MCF 10A (cell line): ENCODE measurements at places on chromosomes 3 and 15.

DNA sequence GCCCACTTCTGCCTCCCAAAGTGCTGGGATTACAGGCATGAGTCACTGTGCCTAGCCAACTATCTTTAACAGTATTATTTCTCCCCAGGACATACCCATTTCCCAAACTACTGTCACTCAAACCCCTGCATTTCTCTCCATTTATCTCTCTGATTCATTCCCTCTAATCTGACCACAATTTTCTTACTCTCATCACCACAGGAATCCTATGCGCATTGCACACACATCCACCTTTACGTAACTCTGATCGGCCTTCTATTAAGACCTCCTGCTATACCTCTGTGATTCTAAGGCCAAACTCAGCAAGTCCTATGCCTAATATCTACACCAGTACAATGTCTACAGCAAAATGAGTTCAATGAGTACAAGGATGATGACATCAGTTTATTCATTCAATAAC is 235.0 kb downstream of the ULK4 start:
- H3K4me3 ChIP-seq = no peak overlapping the region
- H3K36me3 ChIP-seq = no peaks in the 10 kb centered on the region
- H3K27ac ChIP-seq = no peak overlapping the region
- no peaks in the 10 kb centered on the region for H3K4me1 ChIP-seq

- no peak overlapping the region for H3K27ac ChIP-seq
- H3K27me3 ChIP-seq = no peaks in the 10 kb centered on the region
- no peaks in the 10 kb centered on the region for H3K4me1 ChIP-seq
- peak; percentile 39 for DNase-seq
These were observed 94.8 kb downstream of the GBE1 start for GRCh38 chr3:81666502-81667121.

- H3K4me1 ChIP-seq = no peaks in the 10 kb centered on the region
- no peak overlapping the region for H3K4me3 ChIP-seq
- peak; percentile 20 for DNase-seq
- H3K27me3 ChIP-seq = no peaks in the 10 kb centered on the region
- peak overlapping the region; percentile 50 for H3K27ac ChIP-seq
- H3K36me3 ChIP-seq = peaks cover 25% of the 10 kb centered on the region
These were observed 140.7 kb downstream of the VPS8 start for GRCh38 chr3:184952671-184953070.

DNA sequence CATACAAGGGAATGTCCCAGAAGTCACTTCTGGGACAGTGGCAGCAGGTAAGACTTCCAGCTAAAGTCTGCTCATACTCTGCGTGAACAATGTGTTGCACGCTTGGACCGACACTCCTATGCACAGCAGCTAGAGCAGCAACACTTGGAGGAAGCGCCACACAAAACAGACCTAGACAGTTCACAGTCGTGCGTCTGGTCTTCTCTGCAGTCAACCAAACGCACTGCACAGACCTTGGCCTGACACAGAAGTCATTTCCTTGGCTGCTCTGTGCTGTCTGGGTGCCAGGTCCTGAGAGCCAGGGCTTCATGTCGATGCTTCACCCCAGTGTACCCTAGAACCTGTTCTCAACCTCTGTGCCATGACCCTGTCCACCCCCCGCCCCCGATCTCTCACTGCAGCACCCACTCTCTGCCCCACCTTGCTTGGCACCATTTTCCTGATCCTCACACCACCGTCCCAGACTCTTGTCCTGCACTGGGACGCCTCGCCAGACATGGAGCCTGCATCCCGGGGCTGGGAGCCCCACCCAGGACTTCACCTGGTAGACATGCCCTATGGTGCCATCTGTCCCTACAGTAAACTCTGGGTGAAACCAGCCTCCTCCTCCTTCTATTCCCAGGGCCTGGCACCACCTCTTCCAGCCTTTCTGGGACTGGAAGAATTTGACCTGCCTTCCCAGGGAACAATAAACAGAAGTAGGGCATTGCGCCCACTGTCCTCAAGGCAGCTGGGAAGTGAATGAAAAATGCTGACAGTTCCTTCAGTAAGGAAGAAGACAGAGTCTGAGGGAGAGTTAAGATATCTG is 3.1 kb downstream of the ATP10A start:
- no peaks in the 10 kb centered on the region for H3K36me3 ChIP-seq
- no peak overlapping the region for H3K4me3 ChIP-seq
- no peak for DNase-seq
- H3K27ac ChIP-seq = no peak overlapping the region
- no peaks in the 10 kb centered on the region for H3K27me3 ChIP-seq
- H3K4me1 ChIP-seq = no peaks in the 10 kb centered on the region

- H3K27ac ChIP-seq = peak overlapping the region; percentile 82
- peaks cover 49% of the 10 kb centered on the region for H3K4me1 ChIP-seq
- peak overlapping the region; percentile 84 for H3K4me3 ChIP-seq
- peak; percentile 27 for DNase-seq
- peaks cover 17% of the 10 kb centered on the region for H3K36me3 ChIP-seq
These were observed 828 bp downstream of the THOC7 start for GRCh38 chr3:63862804-63863149.

DNA sequence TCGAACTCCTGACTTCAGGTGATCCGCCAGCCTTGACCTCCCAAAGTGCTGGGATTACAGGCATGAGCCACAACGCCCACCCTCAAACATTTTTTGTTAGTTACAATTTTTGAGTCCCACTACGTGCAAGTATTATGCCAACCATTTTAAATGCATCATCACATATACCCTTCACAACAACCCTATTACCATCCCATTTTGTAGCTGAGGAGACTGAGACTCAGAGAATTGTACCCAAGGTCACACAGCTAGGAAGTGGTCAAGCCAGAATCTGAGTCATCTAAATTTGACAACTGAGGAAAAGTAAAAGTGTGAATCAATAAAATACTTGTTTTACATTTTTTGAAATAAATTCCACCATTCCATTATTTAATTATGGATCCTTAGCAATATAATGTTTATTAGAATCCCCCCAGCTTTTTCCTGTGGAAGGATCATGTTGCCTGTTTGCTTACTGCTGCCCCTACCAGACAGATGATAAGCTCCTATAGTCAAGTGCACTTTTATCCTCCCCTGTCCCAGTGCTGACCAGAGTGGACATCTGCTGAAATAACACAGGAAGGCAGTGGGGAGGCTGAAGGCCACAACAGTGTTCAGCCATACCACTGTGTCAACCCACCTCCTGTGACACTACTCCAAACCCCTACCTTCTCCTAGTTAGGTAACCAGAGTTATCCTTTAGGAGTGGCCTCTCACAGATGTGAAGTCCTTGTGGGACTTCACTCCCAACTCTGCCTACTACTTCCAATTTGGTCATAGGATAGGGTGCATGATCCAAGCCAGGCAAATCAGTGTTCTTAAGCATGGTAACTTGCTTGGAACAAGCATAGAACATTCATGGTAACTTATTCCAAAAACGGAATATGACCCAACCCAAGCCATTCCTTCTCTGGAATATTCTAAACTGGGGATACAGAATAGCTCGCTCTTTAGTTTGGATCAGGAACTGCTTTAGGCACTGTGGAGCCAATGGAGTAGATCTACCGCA is 28.1 kb downstream of the PRKAR2A start:
- no peaks in the 10 kb centered on the region for H3K27me3 ChIP-seq
- no peak overlapping the region for H3K4me3 ChIP-seq
- no peak overlapping the region for H3K27ac ChIP-seq
- H3K4me1 ChIP-seq = no peaks in the 10 kb centered on the region
- DNase-seq = no peak

DNA sequence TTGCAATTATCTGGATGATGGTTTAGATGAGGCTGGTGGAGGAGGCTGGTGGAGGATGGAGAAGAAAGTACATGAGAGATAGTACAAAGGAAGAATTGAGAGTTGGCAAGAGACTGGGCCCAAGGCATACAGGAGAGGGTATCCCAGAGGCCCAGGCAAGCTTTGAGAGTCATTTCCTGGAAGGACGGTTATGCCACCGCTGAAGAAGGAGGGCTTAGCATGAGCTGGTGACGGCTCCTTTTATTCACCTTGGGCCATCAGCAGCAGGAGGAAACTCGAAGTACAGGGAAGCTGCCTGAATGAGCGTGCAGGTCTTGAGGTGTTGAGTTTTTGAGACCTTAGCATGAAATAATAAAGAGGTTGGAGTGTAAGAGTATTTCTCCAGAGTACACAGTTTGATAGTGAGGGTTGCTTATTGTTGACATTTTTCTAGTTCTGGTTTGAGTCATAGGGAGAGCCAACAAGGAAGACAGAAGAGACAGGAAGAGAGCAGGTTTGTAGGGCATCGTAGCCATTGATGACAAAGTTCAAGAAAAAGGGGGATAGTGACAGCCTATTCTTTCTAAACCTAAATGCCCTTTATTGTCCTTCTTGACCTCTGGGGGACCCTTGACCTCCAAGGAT is 13.8 kb downstream of the THSD4 start:
- peaks cover 44% of the 10 kb centered on the region for H3K4me1 ChIP-seq
- no peaks in the 10 kb centered on the region for H3K27me3 ChIP-seq
- DNase-seq = no peak
- no peak overlapping the region for H3K4me3 ChIP-seq
- peaks cover 6% of the 10 kb centered on the region for H3K36me3 ChIP-seq

DNA sequence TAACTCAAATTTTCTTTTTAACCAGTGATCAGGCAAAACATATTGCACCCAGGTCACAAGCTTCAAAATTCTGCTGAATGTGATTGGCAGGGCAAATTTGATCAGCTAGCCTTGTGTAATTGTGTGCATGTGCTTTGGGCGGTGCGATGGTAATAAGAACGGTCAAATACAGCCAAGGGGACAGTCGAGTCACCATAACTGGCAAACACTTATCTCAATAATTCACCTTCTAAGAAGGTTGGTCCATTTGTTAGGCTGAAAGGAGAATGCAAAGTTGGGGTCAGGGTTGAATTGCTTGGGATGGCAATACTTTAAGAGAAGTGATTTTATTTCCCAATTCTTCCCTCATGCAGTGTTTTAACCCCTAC is 302.4 kb upstream of the PDZRN3 start:
- H3K36me3 ChIP-seq = no peaks in the 10 kb centered on the region
- DNase-seq = no peak
- no peaks in the 10 kb centered on the region for H3K27me3 ChIP-seq
- no peaks in the 10 kb centered on the region for H3K4me1 ChIP-seq

GRCh38 chr15:73228128-73228646 is 140.6 kb downstream of the HCN4 start:
- H3K27ac ChIP-seq = no peak overlapping the region
- no peak for DNase-seq
- H3K4me1 ChIP-seq = peaks cover 11% of the 10 kb centered on the region
- no peaks in the 10 kb centered on the region for H3K27me3 ChIP-seq

DNA sequence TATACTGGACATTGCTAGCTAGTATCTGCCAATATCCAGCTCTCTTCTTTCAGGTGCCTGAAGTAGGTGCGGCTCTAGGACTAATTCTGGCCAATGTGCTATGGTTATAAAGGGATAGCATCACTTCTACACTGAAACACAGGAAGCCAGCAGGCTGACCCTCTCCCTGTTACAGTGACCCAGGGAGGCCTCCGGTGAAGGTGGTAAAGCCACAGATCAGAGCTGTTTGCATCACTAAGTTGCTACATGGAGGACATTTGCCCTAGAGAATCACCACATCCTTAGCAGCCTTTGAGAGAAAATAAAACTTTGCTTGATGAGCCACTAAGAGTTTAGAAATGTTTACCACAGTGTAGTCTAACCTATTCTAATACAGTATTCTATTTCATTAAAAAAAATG is 161.4 kb downstream of the CHST2 start:
- H3K27me3 ChIP-seq = peaks cover 15% of the 10 kb centered on the region
- H3K4me3 ChIP-seq = no peak overlapping the region
- no peak for DNase-seq
- H3K4me1 ChIP-seq = peaks cover 17% of the 10 kb centered on the region
- no peak overlapping the region for H3K27ac ChIP-seq
- H3K36me3 ChIP-seq = no peaks in the 10 kb centered on the region

GRCh38 chr15:85689729-85690128 is 105.0 kb downstream of the KLHL25 start:
- no peaks in the 10 kb centered on the region for H3K4me1 ChIP-seq
- no peak overlapping the region for H3K27ac ChIP-seq

DNA sequence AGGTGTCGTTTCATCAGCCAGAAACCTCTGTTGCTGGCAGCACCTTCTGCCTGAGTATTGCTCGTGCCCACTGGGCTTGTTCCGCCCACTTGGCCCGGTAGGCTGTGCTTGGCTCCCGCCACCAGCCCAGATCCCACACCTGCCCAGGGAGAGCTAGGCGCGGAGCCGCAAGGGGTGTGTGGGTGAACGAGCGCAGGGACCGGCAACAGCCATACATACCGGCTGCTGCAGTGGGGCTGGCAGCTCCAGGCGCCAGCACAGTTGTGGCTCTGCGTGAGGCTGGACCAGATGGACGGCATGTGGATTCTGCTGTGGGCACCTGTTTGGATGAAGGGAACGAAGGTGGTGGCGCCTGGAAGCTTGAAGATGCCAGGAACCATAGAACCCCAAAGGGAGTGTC is 331.5 kb upstream of the MCTP2 start:
- no peak overlapping the region for H3K27ac ChIP-seq
- no peak for DNase-seq
- H3K27me3 ChIP-seq = no peaks in the 10 kb centered on the region
- no peaks in the 10 kb centered on the region for H3K36me3 ChIP-seq
- no peaks in the 10 kb centered on the region for H3K4me1 ChIP-seq

- H3K36me3 ChIP-seq = no peaks in the 10 kb centered on the region
- H3K27me3 ChIP-seq = no peaks in the 10 kb centered on the region
- no peak for DNase-seq
- peaks cover 16% of the 10 kb centered on the region for H3K4me1 ChIP-seq
- no peak overlapping the region for H3K4me3 ChIP-seq
These were observed 131.4 kb downstream of the TMCO5A start for GRCh38 chr15:38065721-38066345.

DNA sequence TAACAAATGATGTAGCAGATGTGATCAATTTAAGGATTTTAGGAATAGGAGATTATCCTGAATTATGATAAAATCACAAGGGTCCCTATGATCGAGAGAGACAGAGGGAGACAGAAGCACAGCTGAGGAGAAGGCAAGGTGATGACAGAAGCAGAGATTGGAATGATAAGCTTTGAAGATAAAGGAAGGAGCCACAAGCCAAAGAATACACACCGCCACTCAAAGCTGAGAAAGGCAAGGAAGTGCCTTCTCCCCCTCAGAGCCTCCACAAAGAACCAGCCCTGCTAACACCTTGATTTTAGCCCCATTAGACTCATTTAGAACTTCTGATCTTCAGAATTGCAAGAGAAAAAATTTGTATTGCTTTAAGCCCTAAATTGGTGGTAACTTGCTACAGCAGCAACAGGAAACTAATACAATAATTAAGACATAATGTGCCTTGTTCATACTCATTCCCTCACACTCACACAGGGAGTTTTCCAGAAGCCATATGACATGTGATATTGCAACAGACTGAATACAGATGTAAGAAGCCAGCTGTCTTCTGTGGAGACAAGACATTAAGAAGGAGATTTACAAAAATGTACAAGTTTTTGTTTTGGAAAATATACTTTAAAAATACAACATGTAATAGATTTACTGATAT is 38.2 kb downstream of the TRANK1 start:
- peak; percentile 9 for DNase-seq
- peak overlapping the region; percentile 45 for H3K4me3 ChIP-seq
- H3K36me3 ChIP-seq = no peaks in the 10 kb centered on the region
- H3K4me1 ChIP-seq = peaks cover 21% of the 10 kb centered on the region
- H3K27me3 ChIP-seq = no peaks in the 10 kb centered on the region

GRCh38 chr3:152281133-152281713 is 12.5 kb downstream of the MBNL1 start:
- no peak overlapping the region for H3K4me3 ChIP-seq
- no peaks in the 10 kb centered on the region for H3K36me3 ChIP-seq
- H3K4me1 ChIP-seq = peaks cover 39% of the 10 kb centered on the region
- H3K27me3 ChIP-seq = no peaks in the 10 kb centered on the region
- H3K27ac ChIP-seq = no peak overlapping the region
